ENCODE measurements at places on chromosomes 2 and 18.

GRCh38 chr2:200812122-200813022 lies 662 bp downstream of the BZW1 start:
- no peaks in the 10 kb centered on the region for H3K27me3 ChIP-seq
- peaks cover 5% of the 10 kb centered on the region for H3K4me1 ChIP-seq
- peak overlapping the region; percentile 96 for H3K27ac ChIP-seq
- peak; percentile 85 for DNase-seq

GRCh38 chr2:96163768-96164429 lies 18.7 kb upstream of the DUSP2 start:
- no peak for DNase-seq
- H3K36me3 ChIP-seq = no peaks in the 10 kb centered on the region
- H3K4me1 ChIP-seq = no peaks in the 10 kb centered on the region
- H3K4me3 ChIP-seq = no peak overlapping the region
- H3K27ac ChIP-seq = no peak overlapping the region
- H3K27me3 ChIP-seq = no peaks in the 10 kb centered on the region

DNA sequence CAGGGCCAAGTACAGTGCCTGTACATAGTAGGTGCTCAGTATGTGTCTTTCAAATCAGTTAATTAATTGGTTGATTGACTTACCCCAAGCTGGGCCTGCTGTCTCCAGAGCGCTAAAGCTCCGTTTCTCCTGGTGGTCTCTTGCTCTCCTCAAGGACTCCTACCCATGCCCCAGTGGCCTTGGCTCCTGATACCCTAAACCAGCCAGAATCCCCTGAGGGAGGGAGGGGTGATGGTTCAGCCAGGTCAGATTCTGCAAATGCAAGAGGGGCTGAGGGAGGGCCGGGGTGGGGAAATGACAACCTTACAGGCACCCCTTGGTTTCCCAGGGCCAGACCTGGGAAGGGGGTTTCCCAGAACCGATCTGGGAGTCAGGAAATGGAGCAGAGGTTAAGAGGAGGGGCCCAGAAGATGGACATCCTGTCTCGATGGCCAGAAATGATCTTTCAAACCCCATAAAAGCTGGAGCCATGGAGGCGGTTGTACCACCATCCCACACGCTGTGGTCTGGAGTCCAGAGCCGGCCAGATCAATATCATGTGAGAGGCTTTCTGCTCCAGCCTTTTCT lies 209.1 kb downstream of the TNS1 start:
- H3K27ac ChIP-seq = no peak overlapping the region
- H3K4me1 ChIP-seq = peaks cover 37% of the 10 kb centered on the region
- no peaks in the 10 kb centered on the region for H3K27me3 ChIP-seq
- H3K4me3 ChIP-seq = no peak overlapping the region

GRCh38 chr2:45067859-45068570 lies 58.8 kb upstream of the SIX2 start:
- no peaks in the 10 kb centered on the region for H3K4me1 ChIP-seq
- H3K27me3 ChIP-seq = peaks cover 3% of the 10 kb centered on the region
- no peak overlapping the region for H3K27ac ChIP-seq
- DNase-seq = no peak
